ENCODE measurements at places on chromosomes 1 and 21.

GRCh38 chr1:23854568-23854967, 13.5 kb downstream of the FUCA1 start:
- DNase-seq, result no peak

DNA sequence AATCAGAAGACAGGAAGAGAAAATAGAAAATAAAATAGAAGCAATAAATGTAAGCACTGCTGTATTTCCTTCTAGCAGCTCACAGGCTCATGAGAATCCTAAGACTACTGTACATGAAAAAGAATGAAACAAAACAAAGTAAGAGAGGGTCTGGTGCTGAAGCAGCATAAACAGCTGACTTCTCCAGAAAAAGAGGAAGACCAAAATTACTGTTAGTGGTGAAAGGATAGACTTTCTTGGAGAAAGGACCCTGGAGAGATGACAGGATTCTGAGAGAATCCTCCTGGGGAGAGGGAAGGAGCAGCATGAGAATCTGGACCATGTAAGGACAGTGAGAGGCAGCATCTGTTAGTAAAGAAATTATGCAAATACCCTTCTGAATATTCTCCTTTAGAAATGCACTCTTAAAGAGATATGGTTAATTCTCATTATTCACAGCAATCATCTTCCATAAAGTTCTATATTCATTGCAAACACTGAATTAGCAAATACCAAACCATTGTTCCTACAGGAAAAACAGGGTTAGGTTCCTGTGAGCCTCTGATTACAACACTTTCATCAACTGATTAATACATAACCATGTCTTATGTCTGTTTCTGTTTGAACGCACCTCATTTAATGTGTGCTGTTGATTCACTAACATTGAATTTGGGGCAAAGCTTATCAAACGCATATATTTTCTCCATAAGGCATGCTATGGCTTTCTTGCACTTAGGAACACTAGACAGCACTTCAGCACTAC, 17.0 kb downstream of the SLC25A24 start:
- no peak for DNase-seq

DNA sequence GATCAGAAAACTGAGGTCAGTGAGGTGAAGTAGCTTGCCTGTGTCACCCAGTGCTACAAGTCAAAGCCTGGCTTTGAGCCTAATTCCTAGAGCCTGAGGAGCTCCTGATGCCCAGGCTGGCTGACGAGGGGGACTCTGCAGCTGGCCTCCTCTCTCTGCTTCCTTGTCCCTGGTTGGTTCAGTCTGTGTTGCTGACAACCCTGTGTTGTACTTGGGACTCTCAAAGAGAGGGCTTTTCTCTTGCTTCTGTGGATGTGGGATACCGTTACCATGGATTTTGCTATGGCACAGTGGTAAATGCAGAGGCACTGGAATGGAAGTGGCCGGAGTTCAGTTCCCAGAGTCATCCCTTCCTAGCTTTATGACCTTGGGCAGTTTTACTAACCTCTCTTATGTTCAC, 8.0 kb downstream of the VWA5B1 start:
- no peak for DNase-seq

- no peak for DNase-seq
Measured at GRCh38 chr1:186295980-186296379, 79.1 kb downstream of the TPR start.

DNA sequence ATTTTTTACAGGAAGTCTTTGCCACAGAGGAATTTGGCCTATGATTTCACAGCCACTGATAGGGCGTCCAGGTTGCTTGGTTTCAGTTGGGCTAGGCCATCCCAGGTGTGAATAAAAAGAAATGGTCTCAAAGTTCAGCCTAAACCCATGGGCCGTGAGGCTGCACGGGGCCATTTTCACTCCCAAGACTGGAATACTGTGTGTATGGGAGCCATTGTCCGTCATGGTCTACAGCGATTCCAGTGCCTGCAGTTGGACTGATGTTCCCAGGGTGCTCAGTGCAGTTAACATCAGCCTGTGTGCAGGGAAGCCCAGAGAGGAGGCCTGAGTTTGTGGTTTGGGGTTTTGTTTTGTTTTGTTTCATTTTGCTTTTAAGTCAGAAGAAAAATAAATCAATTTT, 133.2 kb downstream of the ADSS2 start:
- no peak for DNase-seq

DNA sequence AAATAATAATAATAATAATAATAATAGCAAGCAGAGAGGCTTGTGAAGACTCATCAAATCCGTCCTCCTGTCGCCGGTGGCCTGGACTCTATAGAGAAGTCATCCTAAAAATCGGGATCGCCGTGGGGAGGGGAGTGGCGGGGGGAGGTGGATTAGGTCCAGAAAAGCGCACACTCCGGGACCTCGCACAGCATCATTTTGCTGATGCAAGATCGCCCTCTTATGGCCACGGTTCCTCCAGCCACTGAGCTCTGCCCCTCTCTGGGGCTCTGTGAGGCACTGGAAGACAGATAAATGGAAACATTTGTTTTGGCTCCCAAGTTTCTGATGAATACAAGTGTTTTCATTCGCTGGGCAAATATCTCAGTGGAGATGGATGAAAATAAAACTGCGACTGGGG, 612.0 kb downstream of the MATN1 start:
- peak; percentile 17 for DNase-seq

- DNase-seq, result peak; percentile 76
Measured at GRCh38 chr1:183633676-183634343, 1.8 kb downstream of the ARPC5 start.

GRCh38 chr1:108750476-108751181, 4.2 kb downstream of the STXBP3 start:
- no peak for DNase-seq

GRCh38 chr1:236206548-236206947, 64.2 kb downstream of the GPR137B start:
- DNase-seq, result no peak

- DNase-seq, result no peak
Measured at GRCh38 chr1:243477731-243478290, 222.0 kb downstream of the SDCCAG8 start.

DNA sequence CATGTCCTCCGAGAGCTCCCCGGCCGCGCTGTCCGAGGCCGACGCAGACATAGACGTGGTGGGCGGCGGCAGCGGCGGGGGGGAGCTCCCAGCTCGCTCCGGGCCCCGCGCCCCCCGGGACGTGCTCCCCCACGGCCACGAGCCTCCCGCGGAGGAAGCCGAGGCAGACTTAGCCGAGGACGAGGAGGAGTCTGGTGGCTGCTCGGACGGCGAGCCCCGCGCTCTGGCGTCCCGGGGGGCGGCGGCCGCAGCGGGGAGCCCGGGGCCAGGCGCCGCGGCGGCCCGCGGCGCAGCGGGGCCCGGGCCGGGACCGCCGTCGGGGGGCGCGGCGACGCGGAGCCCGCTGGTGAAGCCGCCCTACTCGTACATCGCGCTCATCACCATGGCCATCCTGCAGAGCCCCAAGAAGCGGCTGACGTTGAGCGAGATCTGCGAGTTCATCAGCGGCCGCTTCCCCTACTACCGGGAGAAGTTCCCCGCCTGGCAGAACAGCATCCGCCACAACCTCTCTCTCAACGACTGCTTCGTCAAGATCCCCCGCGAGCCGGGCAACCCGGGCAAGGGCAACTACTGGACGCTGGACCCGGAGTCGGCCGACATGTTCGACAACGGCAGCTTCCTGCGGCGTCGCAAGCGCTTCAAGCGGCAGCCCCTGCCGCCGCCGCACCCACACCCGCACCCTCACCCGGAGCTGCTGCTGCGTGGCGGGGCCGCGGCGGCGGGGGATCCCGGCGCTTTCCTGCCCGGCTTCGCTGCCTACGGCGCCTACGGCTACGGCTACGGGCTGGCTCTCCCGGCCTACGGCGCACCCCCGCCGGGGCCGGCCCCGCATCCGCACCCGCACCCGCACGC, 547 bp downstream of the FOXD2 start:
- no peak for DNase-seq

- no peak for DNase-seq
Measured at GRCh38 chr1:147475488-147475887, 65.8 kb upstream of the BCL9 start.

All from SK-N-DZ (cell line).